Hematopoietic multipotent progenitor cell treated with erythropoietin and hydrocortisone succinate and interleukin-3 and kit ligand, for 15 days (in vitro differentiated cells): ENCODE measurements at places on chromosomes 1 and 21.

DNA sequence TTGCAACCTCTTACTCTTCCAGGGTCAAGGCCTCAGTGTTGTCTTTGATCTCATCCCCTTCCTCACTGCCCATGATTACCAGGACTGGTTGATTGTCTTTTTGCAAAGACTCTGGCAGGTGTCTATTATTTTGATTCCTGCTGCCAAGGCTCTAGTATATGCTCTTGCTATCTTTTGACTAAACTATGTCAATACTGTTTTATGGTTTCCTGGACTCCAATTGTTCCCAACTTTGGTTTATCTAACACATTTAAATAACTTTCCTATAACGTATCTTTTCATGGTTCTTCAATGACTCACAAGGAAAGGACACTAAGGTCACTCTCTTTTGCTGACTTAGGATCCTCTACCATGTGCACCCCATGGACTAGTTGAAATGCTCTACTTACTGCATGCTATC, 141.5 kb downstream of the PTPRC start:
- no peak for DNase-seq

DNA sequence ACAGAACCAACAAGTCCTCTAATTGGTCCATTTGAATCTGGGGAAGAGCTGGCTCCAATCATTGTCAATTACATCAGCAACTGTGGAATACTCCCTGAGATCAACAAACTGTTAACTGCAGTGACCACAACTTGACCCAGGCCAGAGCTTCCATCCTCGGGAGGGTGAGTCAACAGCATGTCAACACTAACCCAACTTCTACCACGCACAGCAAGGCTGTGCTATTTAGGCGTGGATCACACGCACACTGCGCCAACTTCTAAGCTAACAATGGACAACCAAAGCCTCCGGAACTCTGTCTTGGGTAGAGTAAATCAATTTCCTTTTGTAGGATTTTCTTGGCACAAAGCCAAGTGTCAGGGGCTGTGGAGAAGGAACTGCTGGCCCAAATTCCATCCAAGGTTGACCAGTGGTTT, 30.4 kb downstream of the APP start:
- DNase-seq: no peak

- no peak for DNase-seq
Measured at GRCh38 chr21:34362670-34363069, 1.1 kb upstream of the KCNE2 start.

DNA sequence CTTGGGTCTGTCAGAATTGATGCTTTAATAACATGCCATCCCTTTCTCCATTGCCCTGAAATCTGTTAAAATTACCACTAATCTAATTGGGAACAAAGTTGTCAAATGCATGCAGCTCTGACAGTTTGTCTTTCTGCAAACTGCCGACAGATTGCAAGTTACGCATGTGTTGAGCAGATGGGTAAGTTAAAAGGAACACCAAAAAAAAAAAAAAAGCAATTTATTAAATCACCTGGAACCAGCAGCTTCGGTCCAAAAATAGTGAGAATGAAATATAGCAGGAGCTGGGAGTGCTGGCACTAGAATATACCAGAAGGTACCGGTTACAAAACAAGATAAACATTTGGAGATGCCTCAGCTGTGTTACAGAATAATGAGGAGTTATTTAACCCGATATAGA, 149.6 kb upstream of the C1orf87 start:
- no peak for DNase-seq

DNA sequence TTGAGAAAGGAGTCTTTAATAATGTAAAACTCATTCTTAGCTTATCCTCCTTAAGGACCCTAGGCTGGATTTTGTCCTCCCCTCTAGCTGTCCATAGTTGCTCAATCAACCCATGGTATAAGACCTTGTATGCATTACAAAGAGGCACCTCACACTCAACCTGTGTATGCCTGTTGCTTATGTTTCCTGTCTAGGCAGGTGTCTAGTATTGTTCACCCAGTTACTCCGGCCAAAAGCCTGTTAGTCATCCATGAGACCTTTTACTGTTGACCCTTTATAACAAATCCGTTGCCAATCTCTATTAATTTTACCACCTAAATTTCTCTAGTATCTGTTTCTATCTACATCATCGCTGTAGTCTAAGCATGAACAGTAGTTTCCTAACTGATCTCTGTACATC, 3.7 kb downstream of the LYPLAL1 start:
- DNase-seq: no peak
